Stimulated activated CD4-positive, alpha-beta T cell treated with anti-CD3 and anti-CD28 coated beads, Interleukin-2, amount 100 ng/mL, for 48 hours (primary cell): ENCODE measurements at places on chromosomes 2 and 18.

DNA sequence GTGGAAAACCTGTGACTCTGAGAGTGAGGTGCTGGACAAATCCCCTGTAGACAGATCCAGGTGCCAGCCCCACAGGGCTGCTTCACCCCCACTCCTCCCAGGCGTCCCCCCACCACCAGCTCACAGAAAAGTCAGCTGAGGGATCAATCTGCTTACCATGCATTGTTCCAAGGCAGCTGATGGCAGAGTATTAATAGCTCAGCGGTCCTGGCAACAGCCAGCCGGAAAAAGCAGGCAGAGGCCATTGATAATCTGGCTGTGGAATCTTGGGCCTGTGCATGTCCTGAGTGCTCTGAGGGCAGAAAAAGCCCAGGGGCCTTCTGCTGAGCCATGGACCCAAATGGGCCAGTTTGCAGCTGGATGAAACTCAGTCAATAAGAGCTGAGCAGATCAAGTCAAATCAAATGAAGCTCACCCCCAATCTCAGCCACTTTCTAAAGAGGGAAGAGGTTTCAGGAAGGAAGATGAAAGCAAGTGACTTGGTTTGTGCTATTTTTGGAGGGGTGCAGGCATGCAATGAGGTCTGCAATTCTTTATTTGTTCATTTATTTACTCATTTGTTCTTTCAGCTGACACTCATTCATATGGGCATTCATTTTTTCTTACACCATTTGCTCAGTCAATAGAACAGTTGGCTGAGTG, 63.4 kb downstream of the GYPC start:
- DNase-seq = no peak

- peak; percentile 73 for DNase-seq
These were observed at the start of gene TMBIM1 for GRCh38 chr2:218292048-218293014. TMBIM1 (minus strand) TSS chr2:218292503; CDS start chr2:218282141, 10,362 bp downstream.

DNA sequence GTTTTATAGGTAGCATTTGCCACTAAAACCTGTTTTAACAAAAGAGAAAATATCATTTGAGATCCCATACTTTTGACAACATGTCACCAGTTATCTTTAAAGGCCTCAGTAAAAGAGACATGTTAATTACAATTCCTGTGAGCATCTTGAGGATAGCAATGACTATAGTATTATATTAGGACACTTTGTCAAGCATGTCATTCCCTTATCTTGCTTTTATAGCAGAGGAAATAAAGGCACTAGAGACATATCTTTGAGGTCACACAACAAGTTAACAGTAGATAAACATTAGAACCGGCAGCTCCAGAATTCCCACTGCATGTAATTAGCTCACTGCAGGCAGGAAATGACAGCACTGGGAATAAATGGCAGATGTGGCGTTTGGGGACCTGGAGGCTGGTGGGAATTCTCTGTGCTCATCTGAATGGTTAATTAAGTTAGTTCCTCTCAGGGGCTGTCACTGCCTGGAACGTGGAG, 25.9 kb downstream of the LYPD6B start:
- no peak for DNase-seq

- DNase-seq = no peak
These were observed 47.3 kb downstream of the MAP3K20 start for GRCh38 chr2:173122936-173123335.

DNA sequence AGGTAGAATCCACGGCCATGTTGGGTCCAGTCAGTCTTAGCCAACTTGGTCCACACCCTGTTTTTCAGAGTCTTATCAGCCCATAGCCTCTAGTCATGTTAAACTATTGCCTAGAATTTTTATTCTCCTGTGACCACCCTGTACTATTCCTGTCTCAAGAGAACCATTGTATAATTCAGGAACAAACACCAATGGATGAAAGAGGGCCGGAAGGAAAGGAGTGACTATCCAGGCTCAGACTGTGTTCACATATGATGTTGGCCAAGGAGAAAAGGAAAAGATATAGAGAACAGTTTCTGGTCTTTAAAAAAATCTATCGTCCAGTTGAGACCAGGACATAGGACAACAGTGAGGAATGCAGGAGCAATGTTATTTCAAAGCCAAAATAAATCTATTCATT, 82.9 kb upstream of the SETBP1 start:
- DNase-seq = no peak

DNA sequence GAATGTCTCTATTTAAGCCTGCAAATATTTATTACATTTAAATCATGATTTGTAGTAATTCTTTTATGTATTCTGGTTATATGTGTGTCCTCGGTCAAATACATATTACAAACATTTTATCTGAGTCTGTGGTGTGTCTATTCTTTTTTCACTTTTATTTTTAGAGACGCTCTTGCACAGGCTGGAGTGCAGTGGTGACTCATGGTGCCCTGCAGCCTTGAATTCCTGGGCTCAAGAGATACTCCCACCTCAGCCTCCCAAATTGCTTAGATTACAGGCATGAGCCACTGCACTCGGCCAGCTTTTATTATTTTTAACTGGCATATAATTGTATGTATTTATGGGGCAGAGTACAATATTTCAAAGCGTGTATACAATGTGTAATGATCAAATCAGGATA, 47.5 kb downstream of the ARID5A start:
- no peak for DNase-seq
